ENCODE measurements at places on chromosomes 2 and 18.

- no peak for DNase-seq
These were observed 31.0 kb downstream of the SNORC start for GRCh38 chr2:232900811-232901735.

- no peak for DNase-seq
These were observed 65.6 kb downstream of the WDR7 start for GRCh38 chr18:56716692-56717146.

DNA sequence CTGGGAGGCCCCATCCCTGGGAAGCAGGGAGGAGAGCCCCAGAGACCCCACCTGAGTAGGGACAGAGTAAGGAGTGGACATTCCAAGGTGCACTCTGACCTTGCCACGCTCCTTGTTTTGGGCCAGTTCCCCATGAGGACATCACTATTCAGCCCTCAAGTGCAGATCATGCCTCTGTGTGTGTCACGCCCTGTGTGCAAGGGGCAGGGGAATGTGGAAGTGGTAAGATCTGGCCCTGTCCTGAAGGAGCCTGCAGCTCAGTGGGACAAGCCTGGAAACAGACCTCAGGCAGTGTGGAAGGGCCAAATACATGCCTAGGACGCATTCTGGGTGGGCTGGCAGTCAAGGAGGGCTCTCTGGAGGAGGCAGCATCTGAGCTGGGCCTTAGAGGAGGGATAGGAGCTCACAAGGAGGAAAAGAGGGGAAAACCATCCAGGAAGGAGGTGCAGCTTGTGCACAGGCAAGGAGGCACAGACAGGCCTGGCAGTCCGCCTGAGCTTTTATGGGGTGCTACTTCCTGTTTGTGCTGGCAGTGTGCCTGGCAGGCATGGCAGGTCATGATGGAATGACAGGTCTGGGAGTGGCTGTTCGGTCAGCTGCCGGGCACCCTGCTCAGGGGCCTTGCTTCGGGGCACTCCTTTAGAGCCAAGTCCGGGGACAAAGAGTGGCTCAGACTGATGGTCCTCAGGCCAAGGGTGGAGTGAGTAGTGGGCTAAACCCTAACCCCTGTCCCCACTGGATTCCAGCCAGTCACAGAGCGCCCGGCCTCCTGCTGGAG is 3.3 kb downstream of the KLHL30 start:
- no peak for DNase-seq

- no peak for DNase-seq
These were observed 35.5 kb upstream of the GNAL start for GRCh38 chr18:11653521-11653920.

Data from NCI-H1436 treated with DMSO at 0.1 percent for 48 hours (cell line).